ENCODE measurements at places on chromosomes 2 and 18.

- no peak for DNase-seq
Measured at GRCh38 chr2:122166820-122167219, 411.4 kb downstream of the TSN start.

DNA sequence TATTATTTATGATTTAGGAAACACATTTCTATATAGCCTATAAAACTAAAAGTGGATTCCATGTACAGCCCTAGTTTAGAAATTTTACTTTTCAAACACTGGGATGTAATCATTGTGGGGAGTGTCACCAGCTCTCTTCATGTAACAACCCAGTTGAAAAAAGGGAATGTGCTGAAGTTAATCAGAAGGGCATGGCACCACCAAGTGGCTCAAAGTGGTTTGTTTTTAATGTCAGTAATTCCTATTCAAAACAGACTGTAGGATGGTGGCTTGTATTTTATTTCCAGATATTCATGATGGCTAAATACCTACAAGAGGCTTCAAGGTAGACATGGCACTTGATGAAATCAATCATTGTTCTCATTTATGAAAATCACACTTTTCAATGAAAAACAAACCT, 58.1 kb upstream of the TMEM182 start:
- DNase-seq = no peak

DNA sequence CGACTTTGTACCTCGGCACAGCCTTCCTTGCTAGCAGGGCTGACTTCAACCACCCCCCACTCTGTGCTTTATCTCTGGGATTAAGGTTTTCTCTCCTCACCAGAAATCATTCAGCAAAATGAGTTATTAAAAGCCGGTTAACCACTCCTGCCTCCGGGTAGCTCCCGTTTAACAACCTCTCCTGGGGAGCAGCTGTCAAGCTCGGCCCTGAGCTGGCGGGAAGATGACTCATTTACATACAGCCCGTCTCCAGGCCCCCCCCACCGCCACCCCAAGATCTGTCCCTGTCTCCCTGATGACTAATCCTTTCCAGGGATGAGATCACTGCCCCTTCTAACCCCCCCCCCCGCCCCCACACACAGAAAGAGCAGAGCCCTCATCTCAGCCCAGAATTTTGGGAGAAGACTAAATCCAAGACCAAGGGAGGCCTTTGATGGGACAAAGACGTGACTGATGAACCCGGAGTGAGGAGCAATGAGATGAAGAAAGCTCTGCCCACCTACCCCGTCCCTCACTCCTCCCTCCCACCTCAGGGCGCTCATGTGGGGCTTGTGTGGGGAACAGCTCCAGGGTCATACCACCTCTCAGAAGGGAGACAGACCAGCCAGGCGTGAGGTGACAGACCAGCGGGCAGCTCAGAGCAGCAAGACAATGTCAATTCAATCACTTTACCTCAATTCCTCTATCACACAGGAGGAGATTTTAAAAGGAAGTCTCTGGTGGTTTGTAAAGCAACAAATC, 131.4 kb downstream of the MSH2 start:
- DNase-seq = peak; percentile 89

DNA sequence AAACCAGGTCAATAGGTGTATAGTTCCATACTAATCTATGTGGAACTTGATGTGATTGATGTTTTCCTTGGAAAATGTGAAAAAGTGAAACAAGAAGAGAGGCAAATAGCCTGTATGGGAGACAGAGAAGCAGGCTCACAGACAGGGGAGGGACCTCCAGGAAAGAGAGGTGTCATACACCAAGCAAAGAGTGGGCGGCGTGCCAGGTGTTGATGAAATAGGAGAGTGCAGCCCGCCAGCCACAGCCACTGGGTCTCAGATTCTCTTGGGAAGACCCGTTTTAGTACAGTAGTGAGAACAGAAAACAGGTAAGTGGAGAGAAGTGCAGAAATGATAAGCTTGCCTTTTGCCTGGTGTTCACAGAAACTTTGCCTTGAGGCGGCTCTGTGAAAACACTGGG, 301.9 kb downstream of the ZNF407 start:
- no peak for DNase-seq

DNA sequence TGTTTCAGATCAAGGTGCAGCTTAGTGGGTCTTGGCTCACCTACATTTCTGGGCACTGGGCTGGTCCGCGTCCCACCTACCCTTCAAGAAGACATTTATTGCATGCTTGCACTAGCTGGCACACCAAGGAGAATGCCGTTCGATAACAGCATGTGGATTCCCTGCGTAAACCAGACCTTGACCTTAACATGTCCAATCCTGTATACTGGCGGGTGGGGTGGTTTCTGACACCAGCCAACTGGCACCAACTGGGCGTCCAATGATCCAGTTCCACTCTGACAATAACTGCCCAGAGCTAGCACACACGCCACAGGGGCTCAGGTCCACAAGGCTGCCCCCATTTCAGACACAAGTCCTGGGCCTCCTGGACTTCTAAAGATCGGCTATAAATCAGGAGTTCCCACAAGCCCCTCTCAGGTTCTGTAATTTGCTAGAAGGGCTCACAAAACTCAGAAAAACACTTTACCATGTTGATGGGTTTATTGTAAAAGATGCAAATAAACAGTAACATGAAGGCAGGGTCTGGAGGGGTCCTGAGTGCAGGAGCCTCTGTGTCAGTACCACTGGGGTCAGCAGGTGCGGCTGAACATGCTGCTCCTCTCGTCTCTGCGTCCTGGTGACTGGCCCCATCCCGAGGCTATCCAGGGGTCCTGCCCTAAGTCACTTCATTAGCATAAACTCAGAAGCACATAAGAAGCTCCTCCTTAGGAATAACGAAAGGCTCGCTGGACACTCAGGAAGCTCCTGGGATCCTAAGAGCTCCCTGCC, 161.8 kb downstream of the HDAC4 start:
- DNase-seq = no peak

DNA sequence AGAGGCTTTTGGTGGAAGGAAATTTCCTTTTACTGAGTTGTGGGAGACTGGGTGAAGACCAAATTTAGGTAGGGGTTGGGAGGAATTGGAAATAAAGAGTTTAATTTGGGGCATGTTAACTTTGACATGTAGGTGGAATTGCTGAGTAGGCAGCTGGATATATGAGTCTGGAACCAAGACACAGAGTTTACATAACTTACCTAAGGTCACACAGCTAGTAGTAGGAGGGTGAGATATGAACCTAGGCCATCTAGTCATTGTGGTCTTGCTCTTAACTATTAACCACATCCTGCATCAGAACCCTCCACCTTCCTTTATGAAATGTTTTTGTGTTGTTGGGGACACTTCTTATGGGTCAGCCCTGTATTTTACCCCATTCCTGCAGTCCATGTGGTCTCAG, 113.1 kb downstream of the ICOS start:
- DNase-seq = no peak

GRCh38 chr2:37378411-37378810, 34.0 kb downstream of the QPCT start:
- no peak for DNase-seq

DNA sequence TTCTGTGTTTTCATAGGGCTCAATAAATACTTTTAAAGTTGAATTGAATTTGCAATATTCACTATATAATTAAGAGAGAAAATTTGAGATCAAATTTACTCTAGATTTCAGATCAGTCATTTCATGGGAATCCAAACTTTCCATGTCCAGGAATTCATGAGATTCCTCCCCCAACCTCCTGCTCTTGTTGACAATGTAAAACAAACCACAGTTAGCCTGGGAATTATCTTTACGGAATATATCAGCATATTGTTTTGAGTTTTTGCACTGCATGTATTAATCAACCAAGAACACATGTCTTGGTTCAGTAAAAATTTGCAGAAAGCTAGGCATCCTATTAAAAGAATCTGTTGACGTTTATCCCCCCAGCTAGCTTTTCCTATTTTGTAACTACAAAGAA, 42.3 kb downstream of the CYP1B1 start:
- no peak for DNase-seq

DNA sequence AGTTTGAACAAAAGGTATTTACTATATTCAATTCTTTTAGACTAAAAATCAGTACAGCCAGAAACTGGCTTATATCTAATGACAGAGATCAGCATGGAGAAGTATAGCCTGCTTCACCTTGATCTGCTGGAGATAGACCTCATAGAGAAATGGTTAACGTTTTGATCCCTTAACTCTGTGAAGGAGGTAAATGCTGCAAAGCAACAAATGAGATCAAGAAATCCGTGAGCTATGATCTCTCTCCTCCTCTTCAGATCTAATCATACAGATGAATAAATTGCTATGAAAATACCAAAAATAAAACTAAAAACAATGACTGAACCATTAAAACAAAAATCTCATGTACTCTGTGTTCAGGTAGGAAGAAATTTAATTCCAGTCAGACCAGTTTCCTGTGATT, 42.8 kb downstream of the KLHL14 start:
- no peak for DNase-seq

DNA sequence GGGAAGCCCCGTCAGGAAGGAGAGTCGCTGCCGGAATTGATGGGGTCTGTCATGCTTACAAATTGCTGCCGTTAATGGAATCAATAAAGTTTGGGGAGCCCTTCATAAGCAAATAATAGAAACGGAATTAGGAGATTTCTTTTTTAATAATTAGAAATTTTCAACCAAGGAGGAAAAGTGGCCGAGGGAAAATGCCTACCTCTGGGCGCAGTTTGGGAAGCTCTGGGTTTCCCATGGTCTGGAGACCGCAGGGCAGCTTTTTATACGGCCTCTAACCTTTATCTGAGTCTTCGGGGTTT, 1.3 kb downstream of the EVX2 start:
- DNase-seq = no peak

- no peak for DNase-seq
Measured at GRCh38 chr2:180143633-180144337, 136.7 kb upstream of the CWC22 start.

- no peak for DNase-seq
Measured at GRCh38 chr18:76558881-76559667, 64.0 kb upstream of the ZNF516 start.

DNA sequence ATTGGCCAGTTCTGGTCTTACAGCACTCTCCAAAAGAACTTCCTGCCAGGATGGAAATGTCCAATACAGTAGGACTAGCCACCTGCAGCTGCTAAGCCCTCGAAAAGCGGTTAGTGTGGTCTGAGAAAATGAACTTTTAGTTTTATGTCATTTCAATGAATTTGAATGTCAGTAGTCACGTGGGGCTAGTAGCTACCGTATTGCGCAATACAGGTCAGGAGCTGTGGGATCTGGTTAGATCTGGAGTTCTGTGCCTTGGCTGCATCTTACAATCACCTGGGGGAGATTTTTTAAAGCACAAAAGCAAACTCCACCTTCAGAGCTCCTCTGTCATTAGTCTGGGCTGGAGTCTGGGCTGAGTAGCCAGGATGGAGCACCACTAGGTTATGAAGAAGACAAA, 35.9 kb downstream of the C1QL2 start:
- DNase-seq = no peak

- no peak for DNase-seq
Measured at GRCh38 chr2:143289025-143289424, 159.8 kb downstream of the ARHGAP15 start.

- no peak for DNase-seq
Measured at GRCh38 chr2:70472221-70472890, 81.3 kb downstream of the TGFA start.

DNA sequence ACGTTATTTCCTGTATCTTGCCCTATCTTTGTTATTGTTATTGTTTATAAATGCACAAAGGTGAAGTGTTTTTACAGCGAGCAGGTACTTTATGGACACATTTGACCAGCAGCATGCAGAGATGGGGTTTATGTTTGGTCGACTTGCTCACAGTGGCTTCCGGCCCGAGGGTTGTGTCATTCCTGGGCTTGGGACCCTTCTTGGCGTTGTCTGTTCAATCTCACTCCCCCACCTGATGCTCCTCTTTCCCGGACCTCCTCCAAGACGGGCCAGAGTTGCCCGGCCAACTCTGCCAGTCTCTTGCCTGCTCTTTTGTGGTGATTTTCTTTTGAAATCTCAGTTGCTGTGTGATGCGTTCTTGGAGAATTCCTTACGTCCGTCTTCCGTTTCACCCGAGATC, 153.9 kb downstream of the TWIST2 start:
- no peak for DNase-seq

DNA sequence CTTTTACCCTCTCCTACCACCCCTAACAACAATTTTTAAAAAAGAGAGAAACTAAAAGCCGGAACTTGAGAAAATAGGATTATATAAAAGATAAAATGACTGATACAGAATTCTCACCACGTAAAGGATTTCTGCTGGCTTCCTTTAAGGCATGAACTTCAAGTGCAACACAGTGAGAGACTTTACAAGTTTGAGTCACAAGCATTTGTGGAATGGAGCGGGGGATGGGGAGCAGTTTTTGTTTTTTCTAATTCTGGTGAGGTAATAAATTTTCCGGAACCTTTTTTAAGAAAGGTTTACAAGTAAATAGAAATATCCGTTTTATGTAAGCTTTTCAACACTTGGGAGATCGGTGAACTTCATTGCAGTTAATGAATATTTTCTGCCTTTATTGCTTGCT, 1.8 kb upstream of the CDH2 start:
- no peak for DNase-seq

DNA sequence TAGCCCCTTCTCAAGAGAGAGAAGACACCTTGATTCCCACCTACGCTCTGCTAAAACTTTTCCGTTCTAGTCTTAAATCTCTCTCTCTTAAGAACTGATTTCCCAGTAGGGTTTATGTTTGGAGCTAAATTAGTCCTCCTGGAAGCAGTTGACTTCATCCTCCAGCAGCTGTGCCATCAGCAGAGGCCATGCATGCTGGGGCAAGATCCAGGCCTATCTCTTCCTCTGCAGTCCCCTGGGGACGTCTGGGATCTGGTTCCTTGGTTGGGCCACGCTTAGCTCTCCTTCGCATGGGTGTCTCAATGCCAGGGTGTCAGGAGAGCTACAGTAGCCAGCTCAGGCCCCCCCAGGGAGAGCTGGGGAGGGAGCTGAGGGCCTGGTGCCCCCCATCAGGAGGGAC, 49.7 kb downstream of the HPCAL1 start:
- no peak for DNase-seq

DNA sequence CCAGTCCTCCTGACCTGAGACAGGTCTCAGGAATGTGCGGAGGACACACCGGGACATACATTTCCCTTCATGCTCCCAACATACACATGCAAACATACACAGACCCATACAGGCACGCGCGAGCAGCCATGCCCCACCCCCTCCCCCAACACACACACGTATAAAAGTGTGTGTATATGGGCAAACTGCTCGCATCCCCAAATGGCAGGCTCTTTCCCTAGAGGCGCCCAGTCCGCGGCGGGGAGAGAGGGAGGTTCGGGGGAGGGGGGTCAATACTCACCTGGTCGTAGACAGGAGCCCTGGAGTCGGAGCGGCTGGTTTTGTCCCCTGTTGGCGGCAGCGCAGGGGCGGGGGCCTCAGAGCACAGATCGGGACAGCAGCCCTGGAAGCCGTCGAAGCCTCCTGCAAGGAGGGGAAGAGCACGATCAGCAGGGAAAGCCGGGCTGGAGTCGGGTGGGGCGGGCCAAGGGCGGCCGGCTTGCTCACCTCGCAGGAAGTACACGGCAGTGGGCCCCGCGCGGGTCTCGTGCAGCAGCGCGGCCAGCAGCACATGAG, 682 bp downstream of the DUSP2 start:
- DNase-seq = no peak

All from stromal cell of bone marrow (primary cell).